ENCODE measurements at places on chromosomes 1 and 21.
A peak's percentile ranks its signal among the peaks of the same experiment; 100 is the strongest.

DNA sequence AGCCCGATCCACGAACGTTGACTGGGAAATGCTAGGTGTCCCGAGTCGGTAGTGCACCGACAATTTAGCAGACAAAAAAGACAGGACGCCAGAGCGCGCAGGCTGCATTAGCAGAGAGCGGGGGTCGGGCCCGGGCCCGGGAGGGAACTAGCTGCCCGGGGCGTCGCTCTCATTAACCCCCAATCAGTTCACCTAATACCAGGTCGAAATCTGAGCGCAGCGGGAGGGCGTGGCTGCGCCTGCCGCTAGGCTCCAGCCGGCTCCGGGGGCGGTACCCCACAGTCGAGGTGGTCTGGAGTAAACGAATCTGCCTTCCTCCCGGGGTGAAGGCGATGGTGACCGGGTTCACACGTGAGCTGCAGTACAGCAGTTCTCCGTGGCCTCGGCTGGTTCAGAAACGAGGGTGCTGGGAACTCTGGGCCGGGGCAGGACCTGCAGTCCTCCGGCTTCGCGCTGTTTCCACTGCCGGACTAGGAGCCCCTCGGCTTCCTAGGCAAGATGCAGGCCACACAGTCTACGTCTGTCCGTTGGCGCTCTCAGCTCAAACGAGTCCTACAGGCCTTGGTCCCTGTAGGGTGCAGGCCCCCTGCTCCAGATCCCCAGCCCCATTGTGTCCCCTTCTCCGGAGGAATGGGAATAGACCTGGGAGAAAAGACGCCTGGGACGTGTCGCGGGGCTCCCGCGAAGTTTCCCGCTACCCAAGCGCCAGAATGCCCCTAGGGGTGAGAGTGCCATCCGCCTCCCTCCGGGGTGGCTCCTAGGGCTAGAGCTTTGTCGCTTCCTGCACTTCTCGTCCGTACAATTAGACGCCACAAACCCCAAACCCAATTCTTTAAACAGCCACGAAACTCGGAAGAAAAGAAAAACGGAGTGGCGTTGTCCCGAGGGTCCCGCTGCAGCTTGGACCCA, 2.0 kb downstream of the GFI1 start:
- peak; percentile 36 for DNase-seq

DNA sequence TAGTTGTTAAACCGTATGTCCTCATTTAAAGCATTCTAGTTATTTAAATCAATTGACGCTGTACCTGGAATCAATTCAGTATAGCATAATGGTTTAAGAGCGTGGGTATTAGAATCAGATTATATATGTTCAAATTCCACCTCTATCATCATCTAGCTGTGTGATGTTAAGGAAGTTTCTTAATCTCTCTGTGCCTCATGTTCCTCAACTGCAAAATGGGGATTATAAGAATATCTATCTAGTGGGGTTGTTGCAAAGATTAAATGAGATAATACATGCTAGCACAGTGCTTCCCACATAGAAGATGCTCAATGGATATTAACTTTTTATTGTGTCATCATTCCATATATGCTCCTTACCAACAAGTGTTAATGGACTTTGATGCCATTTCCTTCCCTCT, 16.0 kb downstream of the MIXL1 start:
- DNase-seq = no peak

GRCh38 chr1:181669246-181669645, 185.9 kb downstream of the CACNA1E start:
- DNase-seq = no peak

DNA sequence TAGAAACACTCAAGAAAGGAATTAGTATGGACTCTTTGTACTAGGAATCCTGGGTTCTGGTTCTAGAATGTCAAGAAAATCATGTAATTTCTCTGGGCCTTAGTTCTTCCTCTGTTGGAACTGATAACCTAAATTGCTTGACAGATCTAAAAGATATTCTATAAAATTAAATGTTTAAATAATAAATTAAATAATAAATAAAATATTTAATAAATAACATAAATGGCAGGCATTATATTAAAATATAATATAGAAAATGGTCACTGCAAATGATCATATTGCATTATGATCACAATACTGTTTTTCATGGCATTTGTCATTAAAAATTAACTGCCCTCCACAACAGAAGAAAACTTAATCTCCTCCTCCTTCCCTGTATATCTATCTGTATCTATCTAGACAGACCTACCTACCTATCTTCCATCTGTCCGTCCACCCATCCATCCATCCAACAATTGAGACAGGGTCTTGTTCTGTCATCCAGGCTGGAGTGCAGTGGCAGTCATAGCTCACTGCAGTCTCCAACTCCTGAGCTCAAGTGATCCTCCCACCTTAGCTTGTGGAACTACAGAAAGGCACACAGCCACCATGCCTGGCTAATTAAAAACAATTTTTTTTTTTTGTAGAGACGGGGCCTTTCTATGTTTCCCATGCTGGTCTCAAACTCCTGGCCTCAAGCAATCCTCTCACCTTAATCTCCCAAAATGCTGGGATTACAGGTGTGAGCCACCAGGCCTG, 16.4 kb downstream of the NUCKS1 start:
- DNase-seq = no peak

GRCh38 chr1:183019139-183019740, 4.0 kb upstream of the LAMC1 start:
- DNase-seq = no peak

DNA sequence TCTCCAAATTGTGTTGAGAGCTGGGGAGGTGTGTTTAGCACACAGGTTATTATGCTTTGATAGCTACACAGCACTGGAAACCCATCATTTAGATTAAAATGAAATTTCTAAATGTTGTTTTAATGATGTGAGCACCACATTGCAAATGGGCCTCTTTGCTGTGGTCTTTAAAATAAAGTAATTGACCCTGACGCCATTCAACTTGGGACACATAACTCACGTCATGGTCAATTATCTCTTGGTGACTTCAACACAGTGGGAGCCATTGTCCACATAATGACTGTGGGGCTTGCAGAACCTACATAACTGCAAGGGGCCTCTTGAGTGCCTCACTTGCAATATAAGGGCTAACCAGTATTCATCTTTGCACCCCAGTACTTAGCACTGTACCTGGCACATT, 280.4 kb downstream of the HLX start:
- DNase-seq = no peak

DNA sequence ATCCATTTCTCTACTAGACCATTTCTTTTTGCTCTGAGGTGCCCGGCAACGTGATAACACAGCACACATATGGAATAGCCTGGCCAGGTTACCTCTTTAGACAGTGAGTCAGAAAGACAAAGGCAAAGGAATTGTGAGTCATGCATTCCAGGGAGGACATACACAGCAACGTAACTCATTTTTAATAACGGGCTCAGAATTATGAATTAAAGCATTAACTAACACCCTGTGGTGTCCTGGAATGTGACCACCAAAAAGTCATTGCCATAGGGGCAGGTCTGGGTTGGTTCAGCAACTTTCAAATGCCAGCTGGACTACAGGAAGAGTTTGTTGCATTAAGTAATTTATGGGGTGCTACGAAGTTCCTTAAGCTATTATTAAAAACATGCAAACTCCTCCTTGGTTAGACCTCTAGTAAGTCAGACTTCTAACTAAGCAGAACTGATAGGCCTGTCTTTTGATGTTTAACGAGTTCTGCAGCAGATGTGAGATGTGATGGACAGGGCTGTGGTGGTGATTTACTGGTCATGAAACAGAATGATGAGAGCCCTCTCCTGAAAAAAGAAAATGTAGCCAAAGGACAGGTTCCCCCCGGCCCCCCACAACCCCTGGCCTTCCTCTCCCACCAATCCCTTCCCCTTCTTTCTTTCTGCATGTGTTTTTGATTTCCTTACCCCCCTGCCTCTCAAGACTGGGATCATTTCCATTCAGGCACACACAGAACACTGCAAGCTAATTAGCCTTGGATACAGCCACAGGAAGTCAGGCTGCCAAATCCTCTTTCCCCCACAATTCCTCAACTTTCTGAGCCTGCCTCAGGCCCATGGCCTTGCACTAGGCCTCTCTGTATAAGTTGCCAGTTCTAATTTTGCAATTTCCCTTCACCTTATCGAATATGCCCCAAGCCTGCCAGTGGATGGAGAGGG, 88.9 kb upstream of the HAO2 start:
- no peak for DNase-seq

DNA sequence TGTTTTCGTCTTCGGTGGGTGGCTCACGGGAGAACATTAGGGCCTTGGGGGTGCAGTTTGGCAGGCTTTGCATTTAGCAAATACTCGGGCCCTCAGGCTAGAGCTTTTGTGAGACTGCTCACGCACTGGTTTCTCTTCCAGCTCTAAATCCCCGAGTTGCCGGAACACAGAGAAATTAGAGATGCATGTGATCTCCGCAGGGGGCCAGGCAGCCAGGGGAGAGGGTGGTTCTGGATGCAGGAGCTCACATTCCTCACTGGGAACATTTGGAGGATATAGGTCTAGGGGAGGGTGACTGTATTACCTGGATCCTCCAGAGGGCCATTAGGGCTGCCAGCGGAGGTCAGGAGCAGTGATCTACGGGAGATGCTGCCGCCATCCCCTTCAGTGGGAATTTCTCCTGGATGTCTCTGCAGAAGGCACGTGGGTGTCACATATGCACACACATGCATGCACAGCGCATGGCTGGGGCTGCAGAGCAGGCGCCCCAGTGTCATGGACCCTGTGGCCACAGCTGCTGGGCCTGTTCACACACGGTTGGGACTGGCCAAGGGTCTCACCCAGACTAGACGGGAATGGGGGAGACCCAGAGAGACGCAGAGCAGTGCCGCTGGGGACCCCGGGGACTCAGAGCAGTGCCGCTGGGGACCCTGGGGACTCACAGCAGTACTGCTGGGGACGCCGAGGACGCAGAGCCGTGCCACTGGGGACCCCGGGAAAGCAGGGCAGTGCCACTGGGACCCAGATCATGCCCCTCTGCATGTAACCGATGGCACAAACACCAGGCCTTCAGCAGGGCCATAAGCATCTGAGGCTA, 258.7 kb downstream of the CAMTA1 start:
- DNase-seq = no peak

DNA sequence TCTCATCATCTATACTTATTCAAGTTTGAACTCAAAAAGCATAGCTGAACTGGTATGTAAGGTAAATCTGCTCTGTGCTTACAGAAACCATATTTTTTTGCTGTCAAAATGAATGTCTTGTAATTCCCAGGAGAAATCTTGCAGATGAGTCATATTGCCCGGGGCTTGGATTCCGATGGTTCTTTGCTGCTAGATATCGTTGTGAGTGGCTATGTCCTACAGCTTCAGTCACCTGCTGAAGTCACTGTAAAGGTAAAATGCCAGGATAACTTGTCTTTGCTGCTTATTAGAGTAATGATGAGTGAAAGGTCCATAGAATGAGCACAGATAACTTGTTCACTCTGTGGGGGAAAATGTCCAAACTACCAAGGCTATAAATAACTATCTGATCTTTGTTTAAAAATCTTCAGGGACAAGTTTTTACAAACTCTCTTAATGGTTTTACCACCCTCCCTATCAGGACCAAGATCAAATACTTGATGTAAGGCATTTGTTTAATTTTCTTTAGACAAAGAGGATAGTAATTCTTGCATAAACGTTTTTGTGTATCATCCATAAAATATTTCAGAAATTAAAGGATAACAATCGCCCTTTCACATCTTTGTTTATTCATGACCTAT, 222.3 kb downstream of the TPR start:
- DNase-seq = no peak

DNA sequence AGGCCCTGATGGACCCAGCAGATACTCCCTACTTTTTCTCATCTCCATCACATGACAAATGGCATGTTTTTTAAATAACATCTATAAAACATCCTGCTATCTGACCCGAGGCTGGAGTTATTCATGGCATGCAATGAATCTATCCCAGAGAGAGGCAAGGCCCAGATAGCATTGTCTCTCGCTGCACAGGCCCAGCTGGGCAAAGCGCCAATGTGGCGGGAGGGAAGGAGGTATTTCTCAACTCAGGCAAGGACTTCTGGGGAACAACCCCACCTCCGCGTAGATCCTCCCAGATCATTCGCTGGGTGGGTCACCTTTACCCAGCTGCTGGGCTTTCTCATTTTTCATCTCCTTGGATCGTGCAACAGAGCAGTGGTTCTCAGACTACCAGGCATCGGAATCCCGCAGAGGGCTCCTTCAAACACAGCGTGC, 59.8 kb downstream of the ERG start:
- DNase-seq = no peak

GRCh38 chr1:62317021-62317768, 2.0 kb downstream of the KANK4 start:
- no peak for DNase-seq

- DNase-seq = no peak
These were observed 127.0 kb downstream of the MAGI3 start for GRCh38 chr1:113517346-113517745.

DNA sequence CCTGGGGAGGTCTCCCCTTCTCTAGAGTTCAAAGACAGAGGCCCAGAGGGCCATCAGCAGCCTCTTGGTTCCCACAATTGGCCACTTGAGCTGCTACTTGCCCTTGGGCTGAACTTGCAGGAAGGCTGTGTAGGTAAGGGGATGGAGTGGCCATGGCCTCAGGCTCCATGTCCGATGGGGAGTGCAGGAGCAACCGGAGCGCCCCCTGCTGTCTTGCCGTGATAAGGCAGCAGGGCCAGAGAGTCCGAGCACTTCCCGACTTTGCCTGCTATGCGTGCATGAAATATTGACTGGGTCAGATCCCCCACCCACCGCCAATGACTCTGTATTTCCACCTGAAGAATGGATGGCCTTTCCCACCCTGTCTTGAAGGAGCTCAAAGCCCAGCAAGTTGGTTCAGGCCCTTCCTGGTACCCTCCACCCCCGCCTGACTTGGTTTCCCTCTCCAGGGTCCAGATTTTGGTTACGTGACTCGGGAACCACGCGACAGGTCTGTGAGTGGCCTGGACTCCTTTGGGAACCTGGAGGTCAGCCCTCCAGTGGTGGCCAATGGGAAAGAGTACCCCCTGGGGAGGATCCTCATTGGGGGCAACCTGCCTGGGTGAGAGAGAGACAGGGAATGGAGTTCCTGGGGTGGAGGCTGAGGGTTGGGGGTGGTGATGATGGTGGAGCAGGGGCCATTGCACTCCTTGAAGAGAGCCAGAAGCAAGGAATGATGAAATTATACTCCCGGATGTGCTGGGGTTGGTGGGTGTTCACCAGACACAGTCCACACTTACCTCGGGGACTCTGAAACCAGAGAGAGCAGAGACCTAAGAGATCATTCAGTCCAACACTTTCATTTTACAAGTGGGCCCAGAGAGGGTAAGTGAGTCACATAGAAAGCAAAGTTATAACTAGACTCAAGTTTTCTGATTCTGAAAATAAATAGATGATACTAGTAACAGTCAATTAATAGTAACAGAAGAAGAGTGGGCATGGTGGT, 25.6 kb downstream of the PADI3 start:
- DNase-seq = peak; percentile 38

GRCh38 chr1:243982447-243983018, 68.5 kb upstream of the ZBTB18 start:
- DNase-seq = no peak

- no peak for DNase-seq
These were observed 17.2 kb upstream of the FOXO6 start for GRCh38 chr1:41343790-41344699.

DNA sequence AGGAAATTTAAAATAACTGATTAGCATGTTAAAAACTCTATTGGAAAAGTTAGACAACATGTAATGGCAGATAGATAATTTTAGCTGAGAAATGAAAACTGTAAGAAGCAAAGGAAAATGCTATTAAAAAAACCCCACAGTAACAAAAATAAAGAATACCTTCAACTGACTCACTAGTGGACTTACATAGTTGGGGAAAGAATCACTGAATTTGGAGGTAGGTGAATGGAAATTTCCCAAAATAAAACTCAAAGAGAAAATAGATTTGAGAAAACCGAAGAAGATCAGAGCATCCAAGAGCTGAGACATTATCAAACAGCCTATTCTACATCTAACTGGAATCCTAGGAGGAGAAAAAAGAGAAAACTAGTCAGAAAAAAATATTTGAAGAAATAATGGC, 34.7 kb downstream of the PDE4B start:
- no peak for DNase-seq

- no peak for DNase-seq
These were observed 9.8 kb downstream of the TNFRSF9 start for GRCh38 chr1:7930645-7931445.

Data from AML-193 (cell line).